Common myeloid progenitor, CD34-positive (primary cell): ENCODE measurements at places on chromosomes 6 and 20.

- DNase-seq = no peak
These were observed 35.0 kb upstream of the TENT5A start for GRCh38 chr6:81787313-81788068.

DNA sequence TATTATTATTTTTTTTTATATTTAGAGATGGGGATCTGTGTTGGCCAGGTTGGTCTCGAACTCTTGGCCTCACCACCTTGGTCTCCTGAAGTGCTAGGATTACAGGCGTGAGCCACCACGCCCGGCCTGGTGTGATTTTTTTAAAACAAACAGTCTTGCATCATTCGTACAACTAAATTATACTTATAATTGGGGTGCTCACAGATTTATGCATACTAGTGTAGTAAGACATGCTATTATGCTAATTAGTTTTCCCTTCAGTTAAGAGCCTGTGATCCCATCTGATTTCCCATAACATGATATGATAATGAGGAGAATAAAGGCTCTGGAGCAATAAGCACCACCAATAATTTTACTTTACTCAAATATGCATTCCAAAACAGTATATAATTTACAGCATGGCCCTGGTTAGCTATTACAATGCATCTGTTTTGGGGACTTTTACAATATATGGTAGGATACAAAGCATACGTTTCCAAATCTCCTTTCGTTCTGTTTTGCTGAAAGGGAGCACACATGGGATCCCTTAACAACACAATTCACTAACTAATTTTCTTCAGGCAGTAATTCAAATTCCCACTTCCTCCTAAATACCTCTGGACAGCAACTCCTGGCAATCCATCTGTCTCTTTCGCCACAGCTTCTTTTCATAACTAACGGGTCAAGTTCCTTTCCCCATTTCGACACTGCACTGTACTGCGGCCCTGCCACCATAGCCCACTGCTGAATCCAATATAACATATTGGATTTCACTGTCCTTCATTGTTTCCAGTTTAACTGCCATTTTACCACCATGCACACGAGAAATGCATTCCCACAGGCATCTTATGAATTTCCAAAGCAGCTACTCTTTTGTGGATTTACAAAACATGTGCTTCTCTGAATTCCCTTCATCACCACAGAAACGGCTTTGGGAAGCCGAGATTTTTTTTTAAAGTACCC lies 1.7 kb downstream of the NUDT3 start:
- no peak for DNase-seq

DNA sequence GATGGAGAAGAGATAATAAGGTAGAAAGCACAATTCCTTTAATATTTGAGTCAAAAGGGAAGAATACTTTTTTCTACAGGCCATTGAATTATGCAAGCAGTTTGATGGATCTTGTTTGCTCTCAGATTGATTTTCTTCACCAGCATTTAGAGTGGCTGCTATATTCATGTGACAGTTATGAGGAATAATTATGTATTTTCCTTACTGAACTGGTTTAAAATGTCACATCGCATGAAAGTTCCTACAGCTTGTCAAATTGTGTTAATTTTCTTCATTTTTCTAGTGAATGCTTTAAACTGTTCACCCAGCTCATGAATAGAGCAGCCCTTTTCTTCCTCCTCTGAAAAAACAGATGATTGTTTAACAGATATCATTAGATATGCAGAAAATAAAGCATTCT lies 37.4 kb upstream of the TPD52L1 start:
- no peak for DNase-seq

DNA sequence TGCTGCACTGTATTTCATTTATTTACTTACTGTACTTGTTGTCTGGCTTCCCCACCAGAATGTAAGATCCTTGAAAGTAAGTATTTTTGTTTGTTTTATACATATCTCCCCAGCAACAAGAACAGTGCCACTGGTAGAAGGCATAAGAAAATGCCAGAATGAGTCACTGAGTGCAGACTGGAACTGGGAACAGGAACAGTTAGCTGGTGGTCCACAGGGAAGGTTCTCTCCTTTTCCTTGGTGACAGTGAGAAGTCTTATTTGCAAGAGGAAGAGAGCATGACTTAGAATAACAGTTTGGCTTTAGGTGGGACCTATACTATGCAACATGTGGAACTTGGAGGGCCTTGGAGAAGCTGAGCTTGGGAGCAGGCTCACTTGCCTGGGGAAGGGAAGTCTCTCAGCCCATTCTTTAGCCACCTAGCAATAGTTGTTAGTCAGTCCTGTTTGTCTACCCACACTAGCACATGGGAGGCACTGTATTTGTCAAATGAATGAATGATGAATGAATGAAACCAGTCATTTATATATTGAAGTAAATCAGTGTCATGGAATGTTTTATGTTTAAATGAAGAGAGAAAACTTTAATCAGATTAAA lies 203.5 kb downstream of the KCNQ5 start:
- no peak for DNase-seq

DNA sequence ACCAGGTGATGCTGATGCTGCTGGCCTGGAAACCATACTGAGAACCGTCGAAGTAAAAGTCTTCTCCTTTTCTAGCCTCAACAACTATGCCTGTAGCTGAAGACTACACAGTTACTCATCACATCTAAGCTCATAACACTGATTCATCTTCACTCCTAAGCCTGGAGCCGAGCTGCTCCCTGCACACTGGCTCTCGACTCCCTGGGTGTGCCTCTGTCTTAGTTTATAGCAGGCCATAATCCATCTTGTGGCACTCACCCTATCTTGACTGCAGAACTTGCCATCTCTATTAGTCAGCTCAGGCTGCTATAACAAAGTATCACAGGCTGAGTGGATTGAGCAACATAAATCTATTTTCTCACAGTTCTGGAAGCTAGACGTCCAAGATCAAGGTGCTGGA lies 191.0 kb downstream of the UNC5CL start:
- no peak for DNase-seq

DNA sequence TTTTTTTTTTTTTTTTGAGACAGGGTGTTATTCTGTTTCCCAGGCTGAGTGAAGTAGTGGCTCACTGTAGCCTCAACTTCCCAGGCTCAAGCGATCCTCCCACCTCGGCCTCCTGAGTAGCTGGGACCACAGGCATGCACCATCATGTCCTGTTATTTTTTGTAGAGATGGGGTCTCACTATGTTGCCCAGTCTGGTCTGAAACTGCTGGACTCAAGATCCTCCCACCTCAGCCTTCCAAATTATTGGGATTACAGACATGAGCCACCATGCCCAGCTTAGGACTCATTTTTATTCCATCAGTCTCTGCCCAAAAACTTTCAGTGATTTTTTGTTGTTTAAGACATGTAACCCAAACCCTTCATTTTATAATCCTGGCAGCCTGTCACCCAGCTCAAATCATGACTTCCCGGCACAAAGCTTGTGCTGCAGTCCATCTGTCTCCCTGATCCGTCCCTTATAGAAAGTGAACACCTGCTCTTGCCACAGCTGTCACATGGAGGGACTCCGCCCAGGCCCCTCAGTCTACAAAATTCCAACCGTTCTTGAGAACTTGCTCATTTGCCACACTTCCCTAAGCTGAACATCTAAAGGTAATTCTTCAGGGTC lies 183.9 kb upstream of the JARID2 start:
- no peak for DNase-seq

GRCh38 chr6:55925292-55925691 lies 49.9 kb upstream of the BMP5 start:
- DNase-seq = no peak

GRCh38 chr20:46357030-46357514 lies 48.8 kb upstream of the CDH22 start:
- DNase-seq = peak; percentile 50

- DNase-seq = peak; percentile 91
These were observed 19.0 kb downstream of the DLL1 start for GRCh38 chr6:170271771-170272314.

DNA sequence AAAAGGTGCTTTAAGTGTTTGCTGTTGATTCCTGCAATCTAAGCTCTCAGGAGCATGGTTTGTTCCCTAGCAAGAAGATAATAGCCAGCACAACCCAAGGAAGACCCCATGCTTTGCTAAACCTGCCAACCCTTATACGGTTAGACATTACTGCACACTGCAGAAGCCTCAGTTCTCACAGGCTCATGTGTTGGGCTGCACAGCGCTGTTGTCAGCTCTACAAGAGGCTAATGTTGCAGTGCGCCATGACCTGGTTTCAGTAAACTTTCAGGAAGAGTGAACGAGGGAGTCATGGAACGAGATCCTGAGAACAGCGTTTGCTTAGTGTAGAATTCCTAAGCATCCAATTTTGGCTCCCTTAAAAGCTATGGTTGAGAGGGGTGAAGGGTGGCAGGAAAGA lies 218.5 kb downstream of the ARHGAP18 start:
- no peak for DNase-seq

DNA sequence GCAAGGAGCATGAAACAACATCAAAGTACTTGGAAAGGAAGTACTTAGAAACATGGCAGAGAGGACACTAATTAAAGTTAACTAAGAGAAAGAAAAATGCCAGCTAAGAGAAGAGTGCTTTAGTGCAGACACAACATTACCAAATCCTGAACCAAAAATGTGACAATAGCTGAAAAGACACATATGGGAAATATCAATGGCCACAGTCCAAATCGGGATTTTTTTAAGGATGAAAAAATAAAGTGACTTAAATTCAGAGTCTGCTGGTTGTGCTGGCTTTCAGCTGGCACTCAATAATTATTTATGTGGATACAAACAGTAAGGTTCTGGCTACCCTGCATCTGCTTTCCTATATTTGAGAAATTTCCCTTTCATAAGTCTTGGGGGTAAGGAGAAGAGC lies 12.6 kb upstream of the DST start:
- no peak for DNase-seq

GRCh38 chr6:138719744-138720143 lies 53.8 kb upstream of the CCDC28A start:
- peak; percentile 45 for DNase-seq

DNA sequence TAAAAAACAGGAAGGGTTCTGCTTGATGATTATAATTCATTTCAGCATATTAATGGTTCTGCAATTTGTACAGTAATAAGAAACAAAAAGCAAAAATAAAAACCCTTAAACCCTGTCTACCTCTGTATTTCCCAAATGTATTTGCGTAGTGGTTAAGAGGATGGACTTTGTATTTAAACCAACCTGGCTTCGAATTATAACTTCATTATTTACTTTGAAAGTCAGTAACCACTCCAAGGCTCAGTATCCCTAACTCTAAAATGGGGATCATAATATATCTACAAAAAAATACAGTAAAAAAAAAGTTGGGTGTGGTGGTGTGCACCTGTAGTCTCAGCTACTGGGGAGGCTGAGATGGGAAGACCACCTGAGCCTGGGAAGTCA lies 21.4 kb downstream of the PERP start:
- no peak for DNase-seq

DNA sequence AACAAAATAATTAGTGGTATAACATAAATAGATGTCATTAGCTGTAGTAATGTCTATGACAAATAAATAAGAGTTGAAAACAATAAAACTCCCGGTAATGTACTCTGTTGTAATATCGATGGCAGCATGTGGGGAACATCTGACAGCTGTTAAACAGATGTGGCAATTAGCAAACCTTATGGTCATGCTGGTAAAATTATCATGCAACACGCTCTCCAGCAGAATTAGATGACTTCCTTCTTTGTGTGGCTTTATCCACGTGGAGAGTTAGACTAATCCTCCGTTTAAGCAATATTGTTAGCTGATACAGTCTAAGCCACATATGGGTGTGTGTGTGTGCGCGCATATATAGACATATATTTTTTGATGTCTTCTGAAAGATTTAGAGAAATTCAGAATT lies 77.7 kb upstream of the ZFP64 start:
- no peak for DNase-seq
